ENCODE measurements at places on chromosomes 16 and 17. TPM values are rescaled to one million over a fixed set of nuclear protein-coding genes. Genes with fewer than 3 reads are reported as not detected.

GH1 gene
- total RNA-seq: not detected

HP gene
- total RNA-seq: not detected

CTRB2 gene
- not detected for total RNA-seq

NEUROD2 gene
- total RNA-seq: not detected

LRRC75A gene
- total RNA-seq: 4.5 TPM

TNP2 gene
- total RNA-seq: not detected

HBA2 gene
- not detected for total RNA-seq

MVP gene
- 223 TPM for total RNA-seq
